ENCODE measurements at places on chromosomes 4 and X.

DNA sequence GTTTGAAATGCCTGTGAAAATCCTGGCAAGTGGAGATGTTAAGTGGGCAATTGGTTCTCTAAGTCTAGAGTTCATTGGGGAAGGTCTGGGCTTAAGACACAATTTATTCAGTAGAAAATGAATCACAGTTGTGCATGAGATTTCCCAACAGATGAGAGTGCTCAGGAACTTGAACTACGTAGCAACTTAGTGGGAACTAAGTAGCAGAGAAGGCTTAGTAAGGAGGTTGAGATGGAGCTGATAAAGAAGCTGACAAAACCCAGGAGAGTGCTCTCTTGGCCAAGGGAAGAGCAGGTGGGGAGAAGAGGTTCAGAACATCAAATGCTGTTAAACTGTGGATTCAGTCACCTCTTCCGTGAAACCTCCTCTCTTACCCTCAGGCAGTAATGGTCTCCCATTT, 33.0 kb downstream of the AFF1 start:
- no peak for DNase-seq

DNA sequence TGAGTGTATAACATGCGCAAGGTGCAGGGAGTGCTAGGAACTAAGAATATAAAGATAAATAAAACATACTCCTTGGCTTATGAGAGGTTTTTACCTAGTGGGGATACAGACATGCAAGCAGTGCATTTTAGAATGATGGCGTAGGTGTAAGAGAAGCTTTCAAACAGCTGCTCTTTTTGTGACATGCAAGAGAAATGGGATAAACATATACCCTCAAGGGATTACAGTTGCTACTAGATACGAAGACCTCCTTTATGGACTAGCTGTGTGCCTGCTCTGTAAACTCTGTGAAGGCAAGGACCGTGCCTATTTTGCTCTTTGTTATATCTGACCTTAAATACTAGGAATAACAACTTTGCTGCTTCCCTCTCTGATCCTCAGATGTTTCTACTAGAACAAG, 39.0 kb upstream of the SLITRK4 start:
- no peak for DNase-seq

DNA sequence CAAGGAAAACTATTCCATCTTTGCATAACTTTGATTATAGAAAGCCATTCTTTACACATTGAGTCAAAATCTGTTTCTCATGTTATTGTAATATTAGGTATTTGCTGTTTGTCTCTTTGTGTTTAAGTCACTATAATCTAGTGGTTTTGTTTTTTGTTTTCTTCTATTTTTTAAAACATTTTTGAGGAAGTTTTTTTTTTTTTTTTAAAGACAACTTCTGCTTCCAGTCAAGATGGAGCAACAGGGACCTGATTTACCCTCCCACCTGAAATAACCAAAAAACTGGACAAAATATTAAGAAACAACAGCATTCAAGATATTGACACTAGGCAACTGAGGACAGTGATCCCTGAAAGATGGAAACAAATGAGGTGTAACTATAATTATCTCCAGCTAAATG, 18.4 kb upstream of the NSUN7 start:
- DNase-seq, result no peak

- DNase-seq, result no peak
Measured at GRCh38 chr4:47444031-47444430, 19.5 kb downstream of the COMMD8 start.

GRCh38 chr4:98639523-98639922, 18.9 kb downstream of the TSPAN5 start:
- DNase-seq, result no peak

DNA sequence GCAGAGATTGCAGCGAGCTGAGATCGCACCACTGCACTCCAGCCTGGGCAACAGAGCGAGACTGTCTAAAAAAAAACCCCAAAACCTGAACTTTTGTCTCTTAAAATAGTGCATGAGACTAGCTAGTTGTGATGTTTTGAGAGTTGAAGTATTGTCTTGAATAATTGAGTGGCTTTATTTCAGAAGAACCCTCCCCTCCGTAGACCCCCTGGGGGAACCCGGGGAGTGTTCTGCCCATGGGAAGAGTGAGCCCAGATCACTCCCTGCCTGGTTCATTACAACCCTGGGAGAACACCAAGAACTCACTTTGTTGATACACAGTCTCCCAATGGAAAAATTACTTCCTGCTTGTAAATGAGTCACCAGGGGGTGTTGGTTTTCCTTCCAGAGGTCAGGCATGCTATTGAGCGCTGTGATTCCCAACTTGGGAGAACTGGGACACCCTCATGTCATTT, 65.3 kb upstream of the SHISA3 start:
- DNase-seq, result no peak

DNA sequence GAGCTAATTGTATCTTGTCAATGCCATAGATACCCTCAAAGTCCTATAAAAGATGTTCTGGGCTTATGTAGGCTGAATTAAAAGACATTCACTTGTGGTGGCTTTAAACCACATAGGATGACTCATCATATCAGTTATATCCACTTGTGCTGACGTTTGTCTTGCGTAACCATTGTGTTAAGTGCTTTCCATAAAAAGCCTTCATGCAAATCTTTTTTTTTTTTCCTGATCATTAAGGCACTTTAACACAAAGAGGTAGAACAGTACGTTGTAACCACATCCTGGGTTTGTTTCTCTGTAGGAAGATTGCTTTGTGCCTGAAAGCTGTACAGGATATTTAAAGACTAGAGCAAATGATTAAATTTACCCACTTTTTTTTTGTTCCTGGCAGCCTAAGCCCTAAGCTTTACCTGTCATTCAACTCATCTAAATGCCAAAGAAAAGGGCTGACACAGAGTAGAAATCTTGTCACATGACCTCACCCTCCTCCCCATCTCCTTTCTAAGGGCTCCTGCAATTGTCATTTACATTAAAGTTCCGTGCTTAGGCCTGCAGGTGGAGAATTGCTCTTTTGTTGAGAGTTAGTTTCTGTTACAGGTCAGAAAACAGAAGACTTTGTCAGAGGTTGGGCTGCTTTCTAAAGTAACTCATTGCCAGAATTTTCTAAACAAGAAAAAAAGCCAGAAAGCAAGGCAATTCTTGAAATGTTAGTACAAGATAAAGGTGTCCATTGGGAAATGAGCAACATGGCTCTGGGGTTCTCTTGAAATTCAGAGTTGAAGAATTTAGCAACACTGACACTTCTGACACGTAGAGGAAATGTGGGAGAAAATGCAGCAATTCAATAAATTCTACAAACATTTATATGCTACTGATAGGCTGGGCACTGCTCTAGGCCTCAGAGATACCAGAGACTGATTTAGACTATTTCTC, 555.6 kb downstream of the PPARGC1A start:
- DNase-seq, result no peak

GRCh38 chr4:113905301-113905700, 74.1 kb downstream of the ARSJ start:
- no peak for DNase-seq
